ENCODE measurements at places on chromosomes 12 and 14. TPM values are rescaled to one million over a fixed set of nuclear protein-coding genes. Genes with fewer than 3 reads are reported as not detected.

Gene RARG
- total RNA-seq = 150 TPM

Gene SMOC1
- total RNA-seq = not detected

GRCh38 chr14:65423982-65424381, 11.5 kb downstream of the FUT8 start:
- no peak overlapping the region for H3K27ac ChIP-seq
- no peaks in the 10 kb centered on the region for H3K4me1 ChIP-seq
- no peaks in the 10 kb centered on the region for H3K36me3 ChIP-seq

DNA sequence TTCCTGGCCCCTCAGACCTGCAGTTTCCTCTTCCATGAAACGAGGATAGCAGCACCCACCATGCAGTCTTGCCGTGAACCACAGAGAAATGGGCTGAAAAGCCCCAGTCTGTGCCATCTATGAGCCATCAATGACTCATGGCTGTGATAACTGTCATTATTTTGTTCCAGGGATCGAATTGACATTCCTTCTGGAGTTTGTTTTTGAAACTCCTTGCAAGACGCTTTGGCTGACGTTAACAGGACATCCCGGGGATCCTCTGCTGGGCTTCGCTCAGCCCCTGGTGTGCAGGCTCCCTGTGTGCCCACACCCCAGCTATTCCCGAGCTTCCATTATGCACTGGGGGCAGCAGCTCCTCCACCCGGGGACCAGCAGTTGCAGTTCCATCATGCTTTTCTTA, 33.8 kb downstream of the MMAB start:
- no peak overlapping the region for H3K27ac ChIP-seq
- H3K4me3 ChIP-seq = no peak overlapping the region
- H3K36me3 ChIP-seq = no peaks in the 10 kb centered on the region
- DNase-seq = no peak

GRCh38 chr14:88232771-88233170, 90.3 kb downstream of the KCNK10 start:
- H3K4me1 ChIP-seq = no peaks in the 10 kb centered on the region
- DNase-seq = no peak
- no peaks in the 10 kb centered on the region for H3K27me3 ChIP-seq
- no peak overlapping the region for H3K27ac ChIP-seq
- H3K4me3 ChIP-seq = no peak overlapping the region
- H3K36me3 ChIP-seq = no peaks in the 10 kb centered on the region

- no peak overlapping the region for H3K4me3 ChIP-seq
- no peak overlapping the region for H3K27ac ChIP-seq
- no peaks in the 10 kb centered on the region for H3K36me3 ChIP-seq
- H3K27me3 ChIP-seq = no peaks in the 10 kb centered on the region
Observed at GRCh38 chr12:121036810-121037326, 2.2 kb downstream of the OASL start.

Data from esophagus squamous epithelium (tissue), 5 donors.